ENCODE measurements at places on chromosomes 12 and 14.

DNA sequence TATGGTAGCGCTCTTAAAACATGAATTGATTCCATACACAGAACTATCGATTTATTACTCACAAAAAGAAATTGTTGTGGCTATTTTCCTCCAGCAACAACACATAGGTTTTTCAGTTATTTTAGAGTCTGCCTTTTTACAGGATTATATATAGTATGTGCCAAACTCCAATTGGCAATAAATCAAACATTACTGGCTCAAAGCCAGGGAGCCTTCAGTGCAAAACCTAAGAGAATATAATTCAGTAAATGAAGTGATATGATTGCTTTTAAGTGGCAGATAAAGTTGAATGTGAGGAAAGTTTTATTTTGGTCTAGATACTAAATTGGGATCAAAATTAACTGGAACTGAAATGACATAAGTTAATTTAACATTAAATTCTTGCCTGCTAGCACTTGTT lies 234.8 kb downstream of the PIK3C2G start:
- no peak for DNase-seq

- no peak for DNase-seq
Observed at GRCh38 chr12:72031066-72031465, 92.4 kb downstream of the TPH2 start.

- DNase-seq, result peak; percentile 55
Observed at GRCh38 chr12:55681142-55682077, 26.3 kb downstream of the ITGA7 start.

DNA sequence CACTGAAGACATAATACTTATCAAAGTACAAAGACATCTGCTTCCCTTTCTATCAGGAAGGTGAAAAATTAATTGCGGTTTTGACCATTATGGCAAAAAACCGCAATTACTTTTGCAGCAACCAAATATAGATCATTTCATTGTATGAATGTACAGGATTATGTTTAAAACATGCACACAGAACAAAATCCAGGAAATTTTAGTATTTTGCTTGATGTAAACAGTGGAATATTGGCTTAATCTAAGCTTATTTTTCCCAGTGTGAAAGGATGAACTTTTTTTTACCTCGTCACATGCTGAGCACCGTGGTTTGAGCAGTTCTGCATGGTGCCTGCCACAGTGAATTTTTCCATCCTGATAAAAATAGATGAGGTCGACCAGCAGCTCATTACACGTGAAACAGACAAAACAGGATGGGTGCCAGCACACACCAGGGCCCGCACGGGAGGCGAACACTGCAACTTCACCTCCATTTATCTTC lies 121.2 kb downstream of the PRICKLE1 start:
- peak; percentile 9 for DNase-seq

- peak; percentile 24 for DNase-seq
Observed at GRCh38 chr14:23704890-23705289, 68.7 kb downstream of the DHRS2 start.

GRCh38 chr14:65301862-65302539 lies 110.5 kb upstream of the FUT8 start:
- DNase-seq, result no peak

DNA sequence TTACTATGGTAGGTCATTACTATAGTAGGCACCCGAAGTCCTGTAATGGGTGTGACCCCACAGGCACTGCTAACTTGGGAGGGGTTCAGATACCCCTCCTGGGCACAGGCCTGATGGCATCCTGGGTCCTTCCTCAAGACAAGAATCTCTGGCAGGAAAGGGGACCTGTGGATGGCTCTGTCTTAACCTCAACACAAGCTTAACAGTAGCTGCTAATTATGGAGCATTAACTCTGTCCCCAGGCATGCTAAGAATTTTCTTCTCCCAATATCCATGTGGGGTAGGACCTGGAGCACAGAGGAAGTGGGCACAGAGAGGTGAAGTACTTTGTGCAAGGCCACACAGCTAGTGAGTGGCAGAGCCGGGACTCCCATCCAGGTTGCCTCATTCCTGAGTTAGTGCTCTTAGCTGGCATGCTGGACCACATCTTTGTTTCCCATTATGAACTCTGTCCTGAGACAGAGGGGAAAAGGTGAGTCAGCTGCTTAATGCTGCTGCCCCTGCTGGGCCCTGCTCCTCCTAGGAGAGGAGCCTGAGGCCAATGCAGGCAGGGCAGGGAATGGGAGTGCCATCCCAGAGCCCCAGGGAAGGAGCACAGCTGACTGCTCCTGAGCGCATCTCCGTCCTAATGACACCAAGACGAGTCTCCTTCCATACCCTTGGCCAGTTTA lies 32.1 kb downstream of the GALNT16 start:
- no peak for DNase-seq

GRCh38 chr12:56713345-56713744 lies 11.8 kb downstream of the NACA start:
- DNase-seq, result no peak

- DNase-seq, result peak; percentile 17
Observed at GRCh38 chr12:43028826-43029225, 439.3 kb upstream of the PRICKLE1 start.

- no peak for DNase-seq
Observed at GRCh38 chr14:72744416-72745120, 149.3 kb downstream of the DPF3 start.

DNA sequence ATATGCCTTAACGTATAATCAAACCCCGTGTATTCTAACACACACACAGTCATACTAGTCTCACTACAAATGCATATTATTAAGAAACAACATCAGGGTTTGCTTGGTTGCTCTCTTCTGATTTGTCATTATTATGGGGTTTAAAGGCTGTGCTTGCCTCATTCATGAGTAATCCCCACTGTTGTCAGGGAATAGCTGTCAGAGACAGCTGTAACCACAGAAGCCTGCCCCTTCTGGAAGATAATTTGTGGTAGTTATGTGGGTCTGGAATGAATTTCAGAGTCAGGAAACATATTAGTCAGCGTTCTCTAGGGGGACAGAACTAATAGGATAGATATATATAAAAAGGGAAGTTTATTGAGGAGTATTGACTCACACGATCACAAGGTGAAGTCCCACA lies 456.9 kb upstream of the TMEM132C start:
- peak; percentile 99 for DNase-seq

- no peak for DNase-seq
Observed at GRCh38 chr12:80293759-80294158, 150.3 kb upstream of the PTPRQ start.

- DNase-seq, result no peak
Observed at GRCh38 chr14:84566109-84566508, 963.8 kb upstream of the FLRT2 start.

DNA sequence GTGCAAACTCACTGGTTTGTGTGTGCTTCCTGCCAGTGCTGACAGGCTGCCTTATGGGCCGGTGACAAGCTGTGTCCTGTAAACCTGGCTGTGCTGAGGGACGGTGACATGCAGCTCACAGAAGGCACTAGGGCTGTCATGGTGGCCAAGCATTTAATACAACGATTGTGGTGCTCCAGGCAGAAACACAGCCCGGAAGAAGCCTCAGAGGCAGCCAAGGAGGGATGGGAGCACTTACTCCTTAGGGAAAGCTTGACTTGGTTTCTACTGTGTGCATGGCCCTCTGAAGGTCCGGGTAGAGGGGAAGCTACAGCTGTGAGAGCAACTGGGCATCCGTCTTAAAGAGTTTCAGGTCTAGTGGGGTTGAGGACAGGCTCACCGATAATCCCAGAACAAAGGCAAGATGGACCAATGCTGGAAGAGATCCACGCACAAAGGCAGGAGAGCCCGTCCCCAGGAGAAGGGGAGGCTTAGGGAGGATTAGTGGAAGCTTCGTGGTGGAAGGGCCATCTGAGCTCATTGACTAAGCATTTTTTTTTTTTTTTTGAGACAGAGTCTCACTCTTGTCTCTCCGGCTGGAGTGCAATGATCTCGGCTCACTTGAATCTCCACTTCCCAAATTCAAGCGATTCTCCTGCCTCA lies 10.7 kb upstream of the MCRS1 start:
- no peak for DNase-seq

GRCh38 chr12:46919666-46920400 lies 94.0 kb upstream of the SLC38A4 start:
- DNase-seq, result no peak

DNA sequence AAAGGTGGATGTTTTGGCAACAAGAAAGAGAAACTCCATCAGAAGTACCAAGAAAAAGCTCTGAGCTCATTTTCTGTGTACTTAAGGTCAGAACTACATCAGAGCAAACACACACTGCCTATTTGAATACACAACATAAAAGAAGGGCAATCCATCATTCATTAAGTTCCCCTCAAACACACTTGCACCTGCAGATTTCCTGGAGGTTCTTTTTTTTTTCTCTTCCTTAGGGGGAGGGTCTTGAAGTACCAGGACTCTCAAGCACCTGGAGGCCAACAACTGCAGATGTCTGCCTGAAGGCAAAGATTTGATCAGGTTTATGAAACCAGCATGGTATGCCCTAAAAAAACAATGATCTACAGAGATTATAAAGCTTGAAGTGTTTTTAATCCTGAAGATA lies 26.1 kb upstream of the PTHLH start:
- DNase-seq, result no peak

GRCh38 chr14:24366413-24366720 lies 1.6 kb upstream of the NFATC4 start:
- no peak for DNase-seq

GRCh38 chr14:61328626-61329262 lies 7.4 kb downstream of the PRKCH start:
- no peak for DNase-seq

Measured in fibroblast of skin of right biceps (primary cell).